NCI-H2171 (cell line): ENCODE measurements at places on chromosomes 1 and 21.

- no peak for DNase-seq
Measured at GRCh38 chr1:87392248-87393192, 63.8 kb downstream of the LMO4 start.

- no peak for DNase-seq
Measured at GRCh38 chr21:14526199-14526598, 19.9 kb downstream of the SAMSN1 start.

- DNase-seq: no peak
Measured at GRCh38 chr1:83901547-83902155, 97.3 kb downstream of the TTLL7 start.

DNA sequence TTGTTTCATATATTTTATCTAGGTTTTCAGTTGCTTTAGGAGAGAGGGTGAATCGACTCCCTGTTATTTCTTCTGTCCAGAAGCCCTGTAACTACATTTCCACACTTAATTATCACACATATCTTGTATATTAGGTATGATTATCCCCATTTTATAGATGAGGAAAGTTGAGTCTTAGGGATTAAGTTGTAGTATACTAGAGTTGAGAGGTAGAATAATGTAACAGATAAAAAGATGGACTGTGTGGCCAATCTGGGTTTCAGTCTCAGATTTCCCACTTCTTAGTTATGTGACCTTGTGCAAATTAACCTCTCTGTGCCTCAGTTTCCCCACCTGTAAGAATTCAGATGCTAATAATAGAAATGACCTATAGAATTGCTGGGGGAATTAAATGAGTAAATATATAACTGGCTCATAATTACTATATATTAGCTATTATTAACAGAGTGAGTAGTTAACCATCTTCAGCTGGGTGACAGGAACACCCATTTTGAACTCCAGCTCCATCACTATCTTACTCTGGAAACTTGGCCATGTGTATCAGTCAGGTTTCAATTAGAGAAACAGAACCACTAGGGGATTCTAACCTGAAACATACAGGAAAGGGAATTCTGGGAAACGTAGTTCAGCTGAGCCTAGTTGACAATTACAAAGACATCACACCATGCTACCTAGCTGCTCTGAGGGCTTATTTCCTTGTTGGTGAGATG lies 20.4 kb upstream of the FOXO6 start:
- no peak for DNase-seq

- DNase-seq: no peak
Measured at GRCh38 chr1:91124290-91124985, 102.6 kb upstream of the ZNF644 start.

- DNase-seq: no peak
Measured at GRCh38 chr1:206924592-206925105, 2.9 kb upstream of the FCMR start.

DNA sequence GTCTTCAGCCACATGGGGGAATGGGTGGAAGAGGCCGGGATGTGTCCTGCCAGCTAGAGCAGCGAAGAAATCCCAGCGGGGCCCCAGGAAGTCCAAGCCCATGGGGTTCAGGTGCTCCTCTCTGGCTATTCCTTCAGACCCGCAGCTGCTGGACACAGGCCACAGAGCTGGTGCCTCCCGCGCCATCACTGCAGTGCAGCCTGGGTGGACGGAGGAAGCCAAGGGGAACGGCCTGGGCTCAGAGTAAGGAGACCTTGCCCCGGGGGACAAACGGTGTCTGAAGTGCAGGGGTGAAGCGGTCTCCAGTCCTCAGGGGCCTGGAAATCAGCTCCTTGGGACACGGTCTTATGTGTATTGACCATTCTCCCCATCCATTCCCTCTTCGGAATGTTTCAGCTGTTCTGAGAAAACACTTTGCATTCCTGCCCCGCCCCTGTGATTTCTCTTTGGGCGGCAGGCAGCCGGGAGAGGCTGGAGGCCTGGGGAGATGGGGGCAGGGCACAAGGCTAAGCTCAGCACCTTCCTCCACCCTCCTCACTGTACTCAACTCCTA lies 18.4 kb downstream of the MTHFR start:
- DNase-seq: no peak

DNA sequence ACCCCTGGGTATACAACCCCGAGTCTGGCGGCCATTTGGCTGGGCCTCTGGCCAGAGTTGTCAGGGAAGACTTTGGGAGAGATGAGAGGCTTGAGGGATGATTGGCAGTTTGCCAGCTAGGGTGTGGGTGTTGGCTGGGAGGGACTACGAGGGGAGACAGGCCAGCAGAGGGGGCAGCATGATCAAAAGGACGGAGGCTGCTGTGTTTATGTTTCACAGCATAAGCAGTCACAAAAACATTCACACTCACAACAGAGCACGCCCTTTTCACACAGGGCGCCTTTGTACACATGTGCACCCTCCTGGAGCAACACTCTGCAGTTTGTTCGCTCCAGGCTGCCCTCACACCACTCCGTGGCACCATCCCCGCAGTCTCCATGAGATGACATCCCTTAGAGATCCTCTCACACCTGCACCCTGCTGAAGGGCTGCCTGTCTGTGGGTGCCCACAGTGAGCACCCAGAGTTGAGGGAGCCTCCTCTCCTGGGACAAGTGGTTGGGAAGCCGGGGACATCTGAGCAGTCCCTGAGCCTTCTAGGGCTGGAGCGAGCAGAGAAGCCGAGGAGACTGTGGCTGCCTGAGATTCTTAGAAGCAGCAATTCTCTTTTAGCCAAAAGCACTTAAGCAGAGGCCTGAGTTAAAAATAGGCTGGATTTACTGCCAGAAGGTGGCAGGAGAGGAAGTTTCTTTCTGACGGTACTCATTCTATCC lies 15.4 kb downstream of the EFNA3 start:
- DNase-seq: peak; percentile 62

GRCh38 chr1:12775443-12775842 lies 1.9 kb downstream of the PRAMEF12 start:
- DNase-seq: no peak

DNA sequence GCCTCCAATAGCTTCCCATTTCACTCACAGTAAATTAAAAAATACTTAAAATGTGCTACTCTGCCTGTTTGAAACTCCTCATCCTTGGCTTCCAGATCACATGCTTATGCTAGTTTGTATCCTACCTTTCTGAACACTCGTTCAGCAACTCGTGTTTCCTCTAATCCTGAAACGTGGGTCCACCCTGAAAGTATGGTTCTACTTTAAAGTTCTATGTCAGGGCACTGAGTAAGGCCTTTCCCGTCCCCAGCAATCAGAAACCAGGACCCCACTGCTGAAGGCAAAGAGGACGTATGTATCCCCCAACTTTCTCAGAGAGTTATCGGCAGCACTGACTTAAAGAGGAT lies 419 bp upstream of the TSEN15 start:
- DNase-seq: no peak

DNA sequence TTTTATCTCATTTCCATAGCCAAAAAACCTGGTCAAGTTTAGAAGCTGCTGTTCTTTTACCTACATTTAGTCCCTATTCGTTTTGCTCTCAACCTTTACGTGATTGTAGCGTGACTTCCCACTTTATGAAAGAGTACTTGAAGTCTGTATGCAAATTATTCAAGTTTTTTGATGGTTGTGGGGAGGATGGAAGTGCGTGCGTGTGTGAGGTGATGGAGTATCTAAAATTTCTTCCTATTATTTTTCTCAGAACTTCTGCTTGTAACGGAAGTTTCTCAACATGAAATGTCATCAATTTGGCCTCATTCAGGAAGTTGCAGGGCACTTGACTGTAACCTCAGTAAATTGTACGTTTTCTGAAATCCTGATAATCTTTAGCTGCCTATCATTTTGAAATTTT lies 64.0 kb downstream of the SAMSN1 start:
- DNase-seq: no peak
